Activated T-cell treated with anti-CD3 and anti-CD28 coated beads for 4 hours (primary cell): ENCODE measurements at places on chromosomes 7 and 10.

DNA sequence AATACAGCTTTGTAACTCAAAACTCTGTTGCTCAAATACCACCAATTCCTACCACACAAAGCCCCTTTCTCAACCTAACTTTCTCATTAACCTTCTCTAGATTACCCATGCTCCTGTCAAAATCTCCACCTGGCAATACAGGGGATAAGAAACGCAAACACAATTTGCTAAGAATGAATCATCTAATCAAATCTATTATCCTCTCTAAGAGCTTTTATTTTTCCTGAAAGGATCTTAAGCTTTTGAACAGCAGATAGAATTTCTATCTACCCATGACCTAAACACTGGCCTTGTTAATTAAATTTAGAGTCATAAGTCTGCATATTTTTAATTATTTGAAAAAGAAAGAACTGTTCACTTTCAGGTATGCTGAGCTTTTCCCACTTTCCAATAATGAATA, 98.3 kb downstream of the HBP1 start:
- no peak for DNase-seq

DNA sequence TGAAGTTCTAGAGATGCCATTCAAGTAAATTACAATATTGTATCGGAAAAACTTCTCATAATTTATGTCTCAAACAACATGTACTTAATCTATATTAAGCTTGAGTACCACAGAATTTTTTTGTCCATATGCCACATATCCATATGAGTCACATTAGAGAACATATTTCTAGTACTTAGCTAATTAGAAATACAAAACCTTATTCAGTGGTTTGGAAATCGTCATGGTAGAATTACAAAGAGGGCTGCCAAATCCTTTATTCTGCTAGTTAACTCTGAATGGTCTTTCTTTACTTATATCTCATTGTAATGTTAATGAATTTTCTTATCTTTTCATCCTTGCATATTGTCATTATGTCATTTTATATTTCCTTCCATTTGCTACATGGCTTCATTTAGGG, 9.0 kb upstream of the VIM start:
- no peak for DNase-seq

DNA sequence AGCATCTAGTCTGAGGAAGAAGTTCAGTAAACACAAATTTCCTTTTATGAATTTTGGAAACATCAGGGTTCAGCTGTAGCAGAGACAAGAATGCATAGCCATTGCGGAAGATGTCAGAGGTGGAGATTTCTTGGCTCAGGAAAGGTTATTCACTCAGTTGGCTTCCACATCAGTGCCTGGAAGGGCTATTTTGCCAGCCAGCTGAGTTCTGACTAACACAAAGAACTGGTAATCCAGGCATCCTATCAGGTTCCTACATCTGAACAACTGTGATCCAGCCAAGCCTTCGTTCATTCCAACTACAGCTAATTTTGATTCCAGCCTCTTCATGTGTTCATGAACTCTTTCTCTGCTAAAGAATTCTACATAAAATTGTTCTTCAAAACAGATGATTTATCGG, 965.6 kb downstream of the XPNPEP1 start:
- DNase-seq = no peak

DNA sequence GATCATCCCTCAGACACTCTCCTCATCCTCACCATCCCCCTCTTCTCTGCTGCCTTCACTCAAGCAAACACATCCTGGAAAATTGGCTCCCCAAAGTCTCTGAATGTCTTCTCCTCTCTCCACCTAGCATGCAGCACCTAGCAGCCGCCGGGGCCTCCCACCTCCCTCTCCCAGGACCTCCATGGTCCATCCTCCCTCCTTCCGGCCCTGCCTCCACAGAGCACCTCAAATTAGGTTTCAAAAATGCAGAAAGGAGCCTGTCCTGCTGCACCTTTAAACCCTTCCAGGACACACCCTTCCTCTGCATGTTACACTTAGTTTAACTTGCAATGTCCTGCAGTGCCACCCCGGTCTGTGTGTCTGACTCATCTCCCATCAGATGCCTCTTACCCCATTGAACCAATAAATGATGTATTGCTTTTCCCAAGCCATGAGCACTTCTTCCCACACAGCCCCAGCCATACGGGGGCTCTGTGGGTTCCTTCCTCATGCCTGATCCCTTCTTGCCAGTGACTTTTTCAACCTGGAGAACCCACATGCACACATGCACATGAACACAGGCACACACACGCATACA, 582.5 kb upstream of the MGMT start:
- no peak for DNase-seq
